ENCODE measurements at places on chromosomes 6 and 20. TPM values are rescaled to one million over a fixed set of nuclear protein-coding genes. Genes with fewer than 3 reads are reported as not detected.

GRCh38 chr6:98416027-98416426, 418.3 kb upstream of the POU3F2 start:
- DNase-seq: no peak

DNA sequence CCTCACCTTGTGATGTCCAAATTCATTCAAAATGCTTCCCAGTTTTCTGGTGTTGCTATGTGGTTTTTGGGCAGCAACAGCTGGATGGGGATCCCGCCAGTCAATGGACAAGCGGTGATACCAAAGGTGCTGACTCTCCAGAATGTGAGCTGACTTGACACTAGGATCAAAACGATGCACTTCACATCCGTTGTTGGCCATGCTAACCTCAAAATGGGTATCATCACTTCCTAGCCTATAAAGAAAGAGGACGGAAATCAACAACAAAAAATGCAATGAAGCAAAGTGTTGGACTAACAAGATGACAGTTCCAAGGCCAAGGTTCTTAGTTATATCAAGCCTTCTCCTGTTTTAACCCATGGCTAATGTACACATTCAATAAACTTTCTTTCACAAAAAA, 59.2 kb downstream of the METTL24 start:
- DNase-seq: no peak

Gene ARMH2
- not detected for total RNA-seq

Gene TRIM40
- not detected for total RNA-seq
